Left ventricle myocardium superior (tissue), 1 donor: ENCODE measurements at places on chromosomes 4 and X.

GRCh38 chr4:130056286-130056685 is 960.3 kb downstream of the C4orf33 start:
- no peak for DNase-seq

DNA sequence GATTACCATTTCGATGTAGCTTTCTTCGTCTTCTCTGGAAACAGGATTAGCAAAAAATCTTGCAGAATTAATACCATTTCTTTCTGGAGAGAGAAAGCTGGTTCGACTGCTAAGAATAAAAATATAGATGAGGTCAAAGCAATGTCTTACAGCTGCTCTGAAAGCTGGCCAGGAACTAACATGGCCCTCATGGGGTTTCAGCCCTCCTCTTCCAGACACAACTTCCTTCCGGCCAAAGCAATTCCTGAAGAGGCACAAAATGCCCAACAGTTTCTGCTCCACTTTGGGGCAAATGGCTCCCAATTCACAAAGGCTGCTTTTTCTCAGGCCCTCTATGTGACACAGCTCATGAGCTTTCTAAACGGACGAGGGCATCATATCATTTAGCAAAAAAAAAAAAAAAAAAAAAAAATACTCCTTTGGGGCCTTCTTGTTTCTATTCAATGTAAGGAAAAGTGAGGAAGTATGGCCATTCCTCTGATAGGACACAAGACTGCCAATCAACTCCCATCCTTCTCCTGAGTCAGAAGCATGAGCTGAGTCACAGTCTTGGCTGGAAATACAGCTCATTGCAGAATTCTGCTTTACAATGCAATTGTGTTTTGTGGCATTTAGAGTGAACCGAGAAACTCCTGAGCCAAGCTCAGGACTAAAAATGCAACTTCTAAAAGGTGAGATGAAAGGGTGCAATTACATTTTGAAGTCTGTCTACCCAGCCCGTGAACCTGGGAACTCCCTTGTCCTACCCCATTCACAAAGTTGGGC is 42.7 kb upstream of the CTAG2 start:
- no peak for DNase-seq

DNA sequence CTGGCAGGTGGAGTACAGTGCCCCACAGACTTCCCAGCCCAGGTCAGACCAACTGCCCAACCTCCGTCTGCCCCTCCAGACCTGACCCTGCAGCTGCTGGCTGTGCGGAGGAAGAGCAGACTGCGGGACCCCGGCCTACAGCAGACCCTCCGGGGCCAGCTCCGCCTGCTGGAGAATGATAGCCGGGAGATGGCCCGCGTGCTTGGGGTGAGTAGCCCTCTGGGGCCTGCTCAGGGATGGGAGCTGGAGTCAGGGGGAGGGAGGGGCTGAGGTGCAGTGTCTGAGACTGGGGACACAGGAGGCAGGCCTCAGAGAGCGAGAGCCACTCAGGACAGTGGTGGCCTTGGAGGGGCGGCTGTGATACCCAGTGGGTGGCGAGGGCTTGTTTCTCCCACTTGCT is 13.5 kb downstream of the SH3TC1 start:
- DNase-seq = no peak

- no peak for DNase-seq
Measured at GRCh38 chr4:149077181-149077580, 635.0 kb upstream of the NR3C2 start.

- no peak for DNase-seq
Measured at GRCh38 chr4:175891851-175892250, 79.8 kb upstream of the GPM6A start.

- no peak for DNase-seq
Measured at GRCh38 chr4:106316773-106317409, 541 bp downstream of the AIMP1 start.

- DNase-seq = no peak
Measured at GRCh38 chrX:41779030-41779564, 55.1 kb downstream of the GPR82 start.

- no peak for DNase-seq
Measured at GRCh38 chr4:81227968-81228367, 12.9 kb upstream of the PRKG2 start.
